ENCODE measurements at places on chromosomes 6 and 20.

GRCh38 chr6:6006428-6007365 lies at the start of gene NRN1:
NRN1 (minus strand) TSS chr6:6006925; CDS start chr6:6006749, 176 bp downstream.
- DNase-seq = no peak

DNA sequence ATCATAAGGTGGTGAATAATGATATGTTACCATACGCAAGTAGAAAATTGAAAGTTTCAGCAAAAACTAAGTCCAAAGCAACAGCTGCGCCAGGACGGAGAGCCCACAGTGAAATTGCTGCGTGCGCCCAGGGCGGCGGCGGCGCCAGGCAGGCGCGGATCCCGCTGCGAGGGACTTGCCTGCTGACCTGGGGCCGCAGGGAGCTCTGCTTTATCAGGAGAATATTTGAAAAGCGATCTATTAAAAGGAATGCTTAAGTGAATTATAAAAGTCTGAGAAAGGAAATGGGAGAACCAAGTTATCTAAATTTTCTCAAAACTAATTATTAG lies 85.4 kb downstream of the THBS2 start:
- DNase-seq = no peak

DNA sequence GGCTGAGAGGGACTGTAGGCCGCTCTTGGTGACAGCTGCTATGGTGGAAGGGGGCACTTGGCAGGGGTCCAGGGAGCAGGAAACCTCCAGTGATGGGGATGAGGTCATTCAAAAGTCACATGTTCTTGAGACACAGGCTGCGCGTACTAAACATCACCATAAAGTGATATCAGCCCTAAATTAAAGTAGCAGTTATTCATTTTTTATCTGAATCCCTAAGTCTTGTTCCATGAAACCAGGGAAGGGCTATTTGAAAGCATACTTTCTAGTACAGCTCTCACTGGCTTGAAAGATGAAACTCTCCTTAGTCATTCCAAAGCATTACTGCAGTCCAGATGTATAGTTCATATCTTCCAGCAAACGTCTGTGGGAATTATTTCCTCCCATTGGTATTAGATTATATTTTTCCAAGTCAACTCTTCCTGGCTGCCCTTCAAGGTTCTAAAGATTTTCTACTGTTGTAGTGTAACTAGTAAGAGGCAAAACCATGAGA lies 373.1 kb downstream of the CD109 start:
- no peak for DNase-seq

DNA sequence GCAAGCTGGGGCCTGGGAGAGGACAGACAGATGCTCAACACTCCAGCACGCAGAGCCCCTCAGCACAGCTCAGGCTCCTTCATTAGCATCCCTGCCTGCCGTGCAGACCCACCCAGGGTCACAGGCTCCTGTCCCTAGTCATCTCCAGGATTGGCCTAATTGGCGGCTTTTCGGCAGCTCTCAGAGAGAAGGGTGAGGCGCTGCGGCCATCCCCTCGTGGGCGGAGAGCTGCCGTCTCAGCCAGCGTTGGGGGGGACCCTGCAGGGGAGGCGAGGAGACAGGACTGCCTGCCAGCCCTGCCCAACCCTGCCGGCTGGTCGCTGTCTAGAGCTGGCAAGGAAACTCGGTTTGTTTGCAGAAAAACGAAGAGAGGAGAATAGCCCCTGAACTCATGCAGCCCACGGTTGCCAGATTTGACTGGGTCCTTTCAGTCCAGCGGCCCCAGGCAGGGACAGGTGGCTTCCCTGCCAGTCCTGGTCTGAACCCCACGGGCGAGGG lies 26.8 kb downstream of the BHLHE23 start:
- DNase-seq = no peak

DNA sequence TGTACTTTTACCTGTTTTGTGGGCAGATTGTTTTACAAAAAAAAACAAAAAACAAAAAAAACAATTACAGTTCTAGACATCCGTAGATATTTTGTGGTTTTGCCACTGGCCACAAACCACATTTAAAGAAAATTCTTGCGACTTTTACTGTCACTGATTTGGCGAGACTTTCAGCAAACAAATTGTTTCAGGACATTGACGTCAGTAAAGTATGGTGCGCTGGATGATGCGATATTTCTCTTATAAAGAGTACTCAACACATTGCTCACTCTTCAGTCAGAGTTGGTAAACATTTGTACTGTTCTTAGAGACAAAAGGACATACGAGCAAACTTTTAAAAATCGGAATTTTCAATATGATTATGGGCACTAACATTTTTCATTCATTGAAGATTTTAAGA lies 229.8 kb downstream of the HAO1 start:
- no peak for DNase-seq

DNA sequence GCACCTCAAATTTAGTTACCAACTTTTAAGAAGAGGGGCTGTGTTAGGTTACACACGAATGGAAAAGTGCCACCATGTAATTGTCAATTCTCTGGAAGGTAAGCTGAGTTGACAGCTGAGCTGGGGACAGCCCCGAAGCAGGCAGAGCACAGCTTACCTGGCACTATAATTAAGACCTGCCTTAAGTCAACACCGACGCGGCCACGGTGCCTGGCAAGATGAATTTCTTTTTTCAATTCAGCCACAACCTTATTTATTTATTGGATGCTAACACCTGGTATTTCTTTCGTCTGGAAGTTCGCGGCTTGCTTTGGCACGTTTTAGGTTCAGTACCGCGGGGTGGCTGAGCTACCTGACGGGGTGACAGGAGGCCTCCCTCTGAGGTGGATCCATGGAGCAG lies 40.6 kb upstream of the NFATC2 start:
- DNase-seq = no peak

DNA sequence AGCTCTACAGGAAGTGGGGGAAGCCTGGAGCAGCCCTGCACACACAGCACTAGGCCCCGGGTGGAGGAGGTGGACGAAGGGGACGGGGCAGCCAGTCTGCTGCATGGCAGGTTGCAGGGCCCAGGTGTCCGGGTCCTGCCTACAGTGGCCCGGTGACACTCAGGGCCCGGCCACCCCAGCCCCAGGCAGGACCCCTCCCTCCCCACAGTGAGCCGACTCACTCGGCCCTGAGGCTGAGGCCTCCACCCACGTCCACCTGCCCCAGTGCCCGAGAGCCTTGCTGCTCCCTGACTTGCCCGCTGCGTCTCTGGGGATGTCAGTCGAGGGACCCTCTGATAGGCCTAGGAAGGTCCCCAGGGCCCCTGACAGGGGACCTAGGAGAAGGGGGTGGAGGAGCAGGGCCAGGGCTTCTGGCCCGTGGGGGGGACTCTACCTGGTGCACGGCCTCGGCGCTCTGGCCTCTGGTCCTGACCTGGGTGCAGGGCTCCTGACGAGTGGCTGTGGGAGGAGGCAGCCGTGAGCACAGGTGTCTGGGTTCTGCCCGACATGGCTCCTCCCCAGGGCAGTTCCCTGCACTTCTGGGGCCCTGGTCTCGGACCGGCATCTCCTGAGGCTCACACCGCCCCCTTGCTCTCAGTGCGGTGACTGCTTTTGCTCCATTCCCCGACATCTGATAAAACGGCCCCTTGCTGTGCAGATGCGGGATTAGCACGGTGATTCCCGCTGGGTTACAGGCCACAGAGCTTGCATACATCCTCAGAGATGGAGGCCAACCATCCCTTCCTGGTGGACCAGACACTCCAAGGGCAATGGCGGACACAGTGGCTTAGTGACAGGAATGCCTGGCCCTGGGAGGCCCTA lies 20.1 kb downstream of the FRMD1 start:
- no peak for DNase-seq

DNA sequence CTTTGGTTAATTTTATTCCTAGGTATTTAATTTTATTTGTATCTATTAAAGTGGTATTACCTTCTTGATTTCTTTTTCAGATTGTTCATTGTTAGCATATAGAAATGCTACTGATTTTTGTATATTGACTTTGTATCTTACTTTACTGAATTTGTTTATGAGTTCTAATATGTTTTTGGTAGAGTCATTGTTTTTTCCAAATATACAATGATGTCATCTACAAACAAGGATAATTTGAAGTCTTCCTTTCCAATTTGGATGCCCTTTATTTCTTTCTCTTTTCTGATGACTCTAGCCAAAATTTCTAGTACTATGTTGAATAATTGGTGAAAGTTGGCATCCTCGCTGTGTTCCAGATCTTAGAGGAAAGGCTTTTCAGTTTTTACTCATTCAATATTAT lies 43.0 kb upstream of the HMGCLL1 start:
- DNase-seq = no peak

DNA sequence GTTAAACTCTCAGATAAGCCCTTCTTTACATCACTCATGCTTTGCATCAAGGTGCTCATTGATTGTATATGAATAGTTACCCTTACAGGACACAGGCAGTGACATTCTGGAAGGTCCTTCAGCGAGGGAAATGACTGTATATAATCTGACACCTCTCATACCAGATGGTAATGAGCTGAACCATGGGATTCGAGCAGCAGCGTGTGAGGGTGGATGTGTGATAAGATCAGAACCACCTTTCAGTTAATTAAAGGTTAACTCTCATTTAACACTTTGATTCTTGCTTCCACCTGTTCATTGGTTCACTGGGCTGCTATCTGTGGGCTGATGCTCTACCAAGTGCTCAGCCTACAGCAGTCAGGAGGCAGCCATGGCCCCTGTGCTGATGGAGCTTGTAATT lies 24.2 kb downstream of the NEDD9 start:
- DNase-seq = no peak

- DNase-seq = no peak
Observed at GRCh38 chr6:12288211-12288618, 1.9 kb upstream of the EDN1 start.

- no peak for DNase-seq
Observed at GRCh38 chr6:25456249-25457040, 177.3 kb downstream of the CARMIL1 start.

DNA sequence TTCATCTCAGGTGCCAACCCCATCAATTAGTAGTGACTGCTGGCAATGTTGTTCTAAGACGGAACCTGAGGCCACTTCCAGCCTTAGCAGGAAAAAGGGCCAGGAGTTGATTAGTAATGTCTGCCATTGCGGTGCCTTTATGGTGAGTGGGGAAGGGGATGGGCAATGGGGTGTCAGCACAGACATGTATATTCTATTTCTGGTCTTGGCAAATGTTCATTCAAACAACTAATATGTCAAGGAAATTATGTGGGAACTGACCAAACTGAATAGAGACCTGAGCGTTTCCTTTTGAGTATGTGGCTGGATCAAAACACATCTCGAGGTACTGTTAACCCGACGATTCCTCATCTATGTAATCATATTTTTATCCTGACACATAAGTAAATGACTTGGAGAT lies 34.6 kb upstream of the BMP2 start:
- no peak for DNase-seq

GRCh38 chr20:3014179-3014578 lies 29.2 kb upstream of the GNRH2 start:
- no peak for DNase-seq

All from AG09319 (cell line).